AG08396 (cell line): ENCODE measurements at places on chromosomes 7 and 10.

- DNase-seq = peak; percentile 3
These were observed 92.1 kb downstream of the SIRT1 start for GRCh38 chr10:67976292-67977245.

DNA sequence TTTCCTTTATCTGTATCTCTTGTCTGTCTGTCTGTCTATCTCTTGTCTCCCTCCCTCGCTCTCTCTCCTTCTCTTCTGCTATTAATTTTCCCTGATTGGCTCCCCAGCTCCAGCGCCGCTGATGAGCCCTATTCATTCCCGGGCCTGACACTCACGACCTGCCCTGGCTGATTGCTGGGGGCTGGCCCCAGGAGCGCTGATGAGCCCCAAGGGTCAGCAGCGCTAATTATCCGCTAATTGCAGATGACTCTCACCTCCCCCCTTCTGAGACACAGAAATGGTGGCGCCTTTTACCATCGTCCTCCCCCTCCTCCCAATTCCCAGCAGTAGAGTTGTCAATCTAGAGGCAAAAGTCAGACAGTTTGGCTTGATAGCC is 1.3 kb upstream of the GBX1 start:
- DNase-seq = no peak

DNA sequence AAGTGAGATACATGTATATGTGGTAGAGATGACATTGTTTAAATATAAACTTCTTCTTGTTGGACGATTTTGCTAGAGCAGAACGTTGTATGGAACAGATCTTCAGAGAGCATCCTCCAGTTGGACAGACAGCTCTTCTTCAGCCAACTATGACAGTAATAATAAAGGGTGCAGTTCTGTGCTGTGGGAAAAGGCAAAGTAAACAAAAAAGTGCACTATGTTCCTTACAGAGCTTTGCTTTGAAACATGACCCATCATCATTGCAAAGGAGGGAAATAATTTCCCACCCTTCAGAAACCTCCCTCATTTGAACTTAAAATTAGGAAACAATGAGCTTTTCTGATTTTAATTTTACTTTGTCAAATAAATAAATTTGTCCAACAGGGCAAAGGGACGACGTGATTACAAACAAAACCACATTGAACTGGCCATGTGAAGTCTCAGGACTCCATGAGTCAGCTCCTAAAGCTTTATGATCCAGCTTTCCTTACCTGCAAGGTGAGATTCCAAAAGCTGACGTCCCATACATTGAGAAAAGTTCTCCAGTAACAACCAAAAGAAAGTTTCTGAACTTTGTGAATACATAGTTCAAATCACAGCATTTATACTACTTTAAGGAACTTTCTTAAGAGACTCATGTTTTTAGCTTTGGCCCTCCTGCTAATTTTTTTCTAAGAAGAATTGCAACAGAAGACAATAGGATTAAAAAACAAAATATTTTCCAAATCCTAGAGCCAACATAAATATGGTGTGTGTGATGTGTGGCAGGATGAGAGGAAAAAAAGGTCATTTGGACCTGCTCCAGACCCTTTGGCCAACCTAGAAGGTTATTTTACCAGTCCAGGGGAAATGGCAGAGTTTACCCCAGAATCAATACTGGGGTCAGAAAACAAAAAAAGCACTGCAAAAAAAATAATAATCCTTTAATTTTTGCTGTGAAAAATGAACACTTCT is 565.4 kb upstream of the NRP1 start:
- DNase-seq = no peak

DNA sequence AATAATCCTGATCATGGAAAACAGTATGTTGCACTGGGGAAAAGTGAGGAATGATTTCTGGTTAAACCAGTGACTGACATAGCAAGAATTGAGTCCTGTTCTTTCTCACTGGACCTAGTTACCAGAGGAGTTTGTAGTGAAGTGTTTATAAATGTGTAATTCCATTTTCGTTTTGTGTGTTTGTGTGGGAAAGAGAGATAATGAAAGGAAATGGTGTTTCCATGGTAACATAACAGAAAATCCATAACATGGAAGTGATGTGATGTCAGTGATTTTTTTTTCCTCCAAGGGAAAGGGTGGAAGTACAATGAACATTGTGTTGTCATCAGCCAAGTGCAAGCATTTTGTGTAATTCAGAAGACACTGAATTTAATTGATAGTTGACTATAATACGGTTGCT is 283.9 kb downstream of the PLXDC2 start:
- no peak for DNase-seq

DNA sequence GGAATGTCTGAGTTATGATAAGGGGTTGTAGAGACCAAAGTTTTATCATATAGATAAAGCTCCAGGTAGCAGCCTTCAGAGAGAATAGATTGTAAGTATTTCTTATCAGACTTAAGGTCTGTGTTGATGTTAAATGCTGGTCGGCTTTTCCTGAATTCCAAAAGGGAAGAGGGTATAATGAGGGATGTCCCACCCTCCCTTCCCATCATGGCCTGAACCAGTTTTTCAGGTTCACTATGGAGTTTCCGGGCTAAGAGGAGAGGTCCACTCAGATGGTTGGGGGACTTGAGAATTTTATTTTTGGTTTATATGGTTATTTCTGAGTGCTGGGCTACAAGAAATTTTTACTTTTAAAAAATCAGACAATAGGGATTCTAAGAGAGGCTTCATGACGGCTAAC is 45.2 kb downstream of the HERPUD2 start:
- no peak for DNase-seq

DNA sequence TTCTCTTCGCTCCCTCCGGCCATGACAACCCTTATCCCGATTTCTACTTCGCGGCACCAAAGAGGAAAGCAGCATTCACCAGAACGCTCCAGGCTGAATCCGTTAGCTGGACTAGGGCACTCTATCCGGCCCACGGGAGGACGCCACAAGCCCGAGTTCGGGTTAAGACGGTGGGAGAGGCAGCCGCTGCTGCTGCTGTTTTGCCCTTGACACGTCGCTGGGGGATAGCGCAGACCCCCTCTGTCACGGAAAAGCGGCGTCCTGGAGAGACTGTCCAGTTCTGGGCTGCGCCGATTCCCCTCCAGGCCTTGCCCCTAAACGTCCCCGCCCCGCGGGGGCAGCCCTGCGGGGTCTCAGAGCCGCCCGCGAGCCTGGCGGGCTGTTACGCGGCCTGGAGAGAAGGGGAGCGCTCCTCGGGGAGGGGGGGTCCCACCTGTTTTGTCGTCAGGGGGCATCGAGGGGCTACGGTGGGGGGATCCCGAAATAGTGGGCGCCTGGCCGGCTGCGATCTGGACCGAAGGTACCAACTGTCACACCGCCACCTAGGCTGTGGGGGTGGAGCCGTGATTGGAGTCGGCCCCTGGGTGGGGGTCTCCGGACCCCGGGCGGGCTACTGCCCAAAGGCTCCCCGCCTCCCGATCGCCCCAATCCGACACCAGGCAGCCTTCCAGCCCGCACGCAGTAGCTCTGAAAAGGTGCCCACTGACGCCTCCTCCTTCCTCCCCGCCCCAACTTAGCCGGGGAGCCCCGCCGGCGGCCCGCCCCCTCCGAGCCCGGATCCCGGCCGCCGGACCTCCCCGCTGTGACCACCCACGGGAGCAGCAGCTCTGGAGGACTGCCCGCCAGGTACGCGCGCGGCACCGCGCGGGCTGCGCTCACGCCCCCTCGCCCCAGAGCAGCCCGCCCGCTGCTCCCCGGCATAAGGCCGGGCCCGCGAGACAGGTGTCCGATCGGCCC is 772 bp downstream of the SGMS1 start:
- peak; percentile 44 for DNase-seq

- DNase-seq = no peak
These were observed 529 bp downstream of the ZNF853 start for GRCh38 chr7:6615723-6616555.

GRCh38 chr7:45242261-45242660 is 84.7 kb downstream of the RAMP3 start:
- no peak for DNase-seq

DNA sequence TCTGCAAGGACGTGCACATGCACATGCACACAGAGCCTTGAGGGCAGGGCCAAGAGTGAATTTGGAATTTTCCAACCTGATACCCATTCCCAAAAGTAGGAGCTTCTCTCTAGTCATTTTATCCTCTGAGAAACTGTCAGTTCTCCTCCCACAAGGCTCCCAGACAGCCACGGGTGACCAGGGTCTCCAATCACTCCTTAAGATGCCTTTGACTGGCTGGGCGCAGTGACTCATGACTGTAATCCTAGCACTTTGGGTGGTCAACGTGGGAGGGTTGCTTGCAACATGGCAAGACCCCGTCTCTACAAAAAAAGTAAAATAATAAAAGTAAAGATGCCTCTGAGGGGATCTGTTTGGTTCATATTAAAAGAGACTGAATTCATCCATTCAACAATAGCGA is 13.2 kb downstream of the SCD start:
- DNase-seq = no peak

GRCh38 chr10:75884808-75885207 is 453.4 kb downstream of the LRMDA start:
- no peak for DNase-seq

DNA sequence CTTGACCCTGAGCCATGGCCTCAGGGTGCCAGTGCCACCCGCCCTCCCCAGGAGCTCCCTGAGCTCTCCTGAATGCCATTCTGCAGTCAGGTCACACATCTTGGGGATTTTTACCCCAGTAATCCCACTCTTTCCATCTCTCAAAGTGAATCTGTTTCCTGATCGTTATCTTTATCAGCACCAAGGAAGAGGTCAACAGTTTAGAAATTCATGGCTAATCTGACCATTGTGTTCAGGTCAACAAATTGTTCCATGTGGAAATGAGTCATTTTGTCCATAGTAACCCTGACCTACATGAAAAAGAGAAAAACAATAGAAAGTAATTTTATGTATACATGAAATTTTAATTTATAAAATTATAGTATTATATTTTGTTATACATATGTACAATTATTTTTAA is 28.8 kb upstream of the ZNF488 start:
- no peak for DNase-seq

GRCh38 chr10:91907914-91908336 is 1.4 kb downstream of the FGFBP3 start:
- peak; percentile 30 for DNase-seq

GRCh38 chr10:74156919-74157289 is 5.9 kb downstream of the ADK start:
- peak; percentile 16 for DNase-seq

DNA sequence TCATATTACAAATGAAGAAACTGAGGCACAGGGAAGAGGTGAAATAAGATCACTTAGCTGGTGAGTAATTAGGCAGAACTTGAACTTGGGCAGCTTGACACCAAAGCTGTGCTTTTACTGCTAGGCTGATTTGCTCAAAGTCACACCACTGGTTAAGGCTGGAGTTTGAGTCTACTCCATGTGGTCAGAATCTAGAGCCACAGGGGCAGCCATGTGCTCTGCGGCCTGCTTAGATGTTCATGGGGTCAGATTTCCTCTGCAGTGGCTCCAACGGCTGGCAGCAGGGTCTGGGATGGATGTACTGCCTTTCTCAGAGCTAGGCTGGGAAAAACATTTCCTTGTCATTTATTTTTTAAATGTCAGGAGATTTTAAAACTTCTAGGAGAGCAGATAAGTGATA is 417.5 kb downstream of the KCNMA1 start:
- no peak for DNase-seq

GRCh38 chr7:10211016-10211415 is 762.7 kb upstream of the PHF14 start:
- DNase-seq = no peak

- no peak for DNase-seq
These were observed 31.5 kb downstream of the CDNF start for GRCh38 chr10:14806318-14806717.

DNA sequence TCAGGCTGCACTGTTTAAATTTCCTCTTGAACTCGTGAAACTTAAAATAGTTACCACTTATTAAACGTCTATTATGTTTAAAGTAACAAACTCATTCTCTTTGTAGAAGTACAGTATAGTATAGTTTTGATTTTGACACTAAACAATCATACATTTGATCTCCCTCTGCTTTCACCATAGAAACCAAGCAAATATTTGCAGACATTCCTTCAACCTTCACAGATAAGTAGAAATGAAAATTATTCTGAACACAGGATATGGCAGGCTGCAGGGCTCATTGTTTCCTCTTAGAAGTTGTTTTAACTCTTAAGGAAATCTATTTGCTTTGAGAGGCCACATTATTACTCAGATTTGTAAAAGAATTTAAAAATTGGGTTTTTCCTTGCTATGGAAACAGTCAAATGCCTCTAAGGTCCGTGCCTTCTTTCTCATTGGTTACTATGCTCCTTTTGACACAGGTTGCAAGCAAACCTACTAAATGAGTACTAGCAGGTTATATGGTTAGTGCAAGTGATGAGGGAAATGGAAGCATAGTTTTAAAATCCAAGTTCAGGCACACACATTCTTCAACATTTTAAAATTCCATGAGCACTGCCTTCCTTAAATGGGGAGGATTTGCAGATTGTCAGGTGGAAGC is 92.8 kb upstream of the FAM133B start:
- DNase-seq = no peak

DNA sequence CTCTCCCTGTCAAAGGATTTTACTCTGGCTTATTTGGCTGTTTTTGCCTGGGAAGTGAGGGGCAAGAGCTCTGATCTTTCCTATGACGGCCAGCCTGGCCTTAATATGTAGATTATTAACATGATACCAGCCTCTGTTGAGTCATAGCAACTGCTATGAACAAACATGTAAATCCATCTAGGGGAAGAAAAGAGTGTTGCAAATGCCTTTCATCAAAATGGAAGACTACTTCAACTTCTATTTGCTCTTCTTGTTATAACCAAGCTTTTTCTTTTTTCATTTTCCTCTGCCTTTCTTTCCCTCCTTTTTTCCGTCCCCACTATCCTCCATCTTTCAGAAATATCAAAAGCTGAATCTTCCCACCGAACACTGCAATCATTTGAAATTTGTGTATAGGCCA is 46.6 kb downstream of the BTRC start:
- no peak for DNase-seq

GRCh38 chr7:70676243-70676642 is 455.7 kb upstream of the GALNT17 start:
- no peak for DNase-seq

GRCh38 chr7:140074780-140075179 is 12.0 kb upstream of the PARP12 start:
- no peak for DNase-seq

DNA sequence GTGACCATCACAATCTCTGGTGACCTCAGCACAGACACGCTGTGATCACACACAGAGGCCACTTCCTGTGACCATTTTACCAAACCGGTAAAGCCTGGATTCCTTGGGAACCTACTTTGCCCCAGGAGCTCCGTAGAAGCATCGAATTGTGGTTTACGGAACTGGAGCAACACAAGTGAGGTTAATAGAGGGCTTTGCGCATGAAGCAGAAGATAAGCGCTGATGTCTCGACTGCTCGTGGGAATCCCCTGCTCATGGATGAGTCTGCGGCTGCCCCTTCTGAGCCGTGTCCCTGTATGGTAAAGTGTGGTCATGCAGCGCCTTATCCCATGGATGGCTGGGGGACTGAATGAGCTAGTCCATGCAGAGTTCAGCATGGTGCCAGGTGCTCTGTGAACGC is 53.6 kb downstream of the VIPR2 start:
- DNase-seq = no peak
